DMS79 (cell line): ENCODE measurements at places on chromosomes 5 and 9.

GRCh38 chr5:6333182-6333905 is 45.0 kb downstream of the MED10 start:
- no peak for DNase-seq

GRCh38 chr9:135198586-135199285 is 111.3 kb downstream of the OLFM1 start:
- DNase-seq, result peak; percentile 99

DNA sequence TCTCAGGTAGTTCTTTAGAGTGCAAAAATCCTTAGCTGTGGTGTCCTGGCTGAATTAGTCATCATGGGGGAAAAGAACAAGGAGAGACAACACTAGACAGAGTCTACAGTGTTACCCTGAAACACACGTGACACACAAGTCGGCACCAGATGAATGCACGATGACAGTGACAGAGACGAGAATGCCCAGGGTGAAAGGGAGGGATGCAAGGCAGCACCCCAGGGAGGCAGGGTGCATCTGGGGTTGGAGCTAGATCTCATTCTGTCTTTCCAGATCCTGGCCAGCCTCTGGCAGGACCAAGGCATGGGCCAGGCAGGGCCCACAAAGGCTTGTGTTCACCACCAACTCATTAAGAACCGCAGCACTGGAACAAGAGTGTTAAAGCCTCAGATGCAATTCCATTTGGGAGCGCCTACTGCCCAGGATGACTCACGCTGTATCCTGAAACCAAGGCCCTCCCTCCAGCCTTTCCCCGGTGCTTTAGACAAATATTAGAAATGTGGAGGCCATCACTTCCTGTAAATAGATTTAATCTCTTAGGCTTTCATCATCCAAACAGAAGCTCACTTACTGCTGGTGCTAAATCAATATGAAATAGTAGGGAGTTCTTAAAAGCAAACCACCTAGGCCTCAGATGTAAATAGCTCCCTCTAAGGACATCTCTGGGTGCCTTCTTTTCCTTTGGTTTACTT is 56.1 kb downstream of the IRX2 start:
- DNase-seq, result no peak

DNA sequence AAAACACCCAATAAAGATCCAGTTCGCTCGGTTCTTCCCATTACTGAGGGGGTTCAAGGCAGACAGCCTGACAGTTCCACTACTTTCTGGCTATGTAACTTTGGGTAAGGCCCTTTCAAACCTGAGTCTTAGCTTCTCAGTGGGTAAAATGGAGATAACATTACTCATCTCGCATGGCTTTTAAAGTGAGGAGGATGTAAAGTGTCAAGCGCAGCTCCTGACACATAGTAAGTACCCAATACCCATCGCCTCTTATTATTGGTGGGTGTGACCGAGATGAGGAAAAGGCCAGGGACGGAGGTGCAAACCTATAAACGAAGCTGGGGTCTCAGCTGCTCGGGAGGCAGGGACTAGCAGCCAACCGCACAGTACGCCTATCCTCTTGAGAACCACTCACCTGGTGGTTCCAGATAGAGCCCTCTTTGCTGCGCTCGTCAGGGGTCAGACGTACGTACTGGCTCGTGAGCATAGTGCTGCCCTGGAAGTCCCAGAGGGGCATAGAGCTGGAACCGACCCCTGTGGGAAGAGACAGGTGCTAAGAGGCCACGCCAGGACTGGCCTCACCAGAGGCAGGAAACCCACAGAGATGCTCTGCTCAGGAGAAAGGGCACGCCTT is 584 bp downstream of the LMAN2 start:
- no peak for DNase-seq

GRCh38 chr9:133485531-133486260 is 6.8 kb upstream of the SLC2A6 start:
- no peak for DNase-seq

DNA sequence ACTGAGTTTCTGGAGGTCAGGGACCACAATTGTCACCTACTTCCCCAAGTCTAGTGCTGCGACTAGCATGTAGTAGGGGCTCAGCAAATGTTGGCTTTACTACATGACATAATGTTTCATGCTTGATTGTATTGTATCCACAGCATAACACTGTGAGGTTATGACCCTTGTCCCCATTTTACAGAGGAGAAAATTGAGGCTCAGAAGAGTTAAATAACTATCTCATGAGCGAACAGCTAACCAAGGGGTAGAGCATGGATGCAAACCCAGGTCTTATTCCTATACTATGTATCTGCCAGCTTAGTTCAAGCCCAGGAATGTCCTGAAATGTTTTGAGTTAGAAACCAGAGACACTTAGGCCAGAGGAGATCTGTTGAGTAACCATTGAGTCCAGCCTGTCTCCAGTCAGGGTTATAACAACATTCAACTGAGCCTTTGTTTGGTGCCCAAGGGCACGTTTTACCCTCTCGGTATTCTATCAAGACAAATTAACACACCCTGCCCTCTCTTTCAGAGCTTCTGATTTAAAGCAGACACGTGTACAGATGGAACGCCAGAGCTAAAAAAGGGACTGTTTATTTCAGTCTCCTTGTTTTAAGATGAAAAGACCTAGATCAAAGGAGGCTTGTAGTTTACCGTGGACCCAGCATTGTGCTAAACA is 16.5 kb downstream of the ANGPTL2 start:
- DNase-seq, result no peak

- no peak for DNase-seq
Observed at GRCh38 chr9:31210978-31211570, 1173.4 kb upstream of the ACO1 start.

DNA sequence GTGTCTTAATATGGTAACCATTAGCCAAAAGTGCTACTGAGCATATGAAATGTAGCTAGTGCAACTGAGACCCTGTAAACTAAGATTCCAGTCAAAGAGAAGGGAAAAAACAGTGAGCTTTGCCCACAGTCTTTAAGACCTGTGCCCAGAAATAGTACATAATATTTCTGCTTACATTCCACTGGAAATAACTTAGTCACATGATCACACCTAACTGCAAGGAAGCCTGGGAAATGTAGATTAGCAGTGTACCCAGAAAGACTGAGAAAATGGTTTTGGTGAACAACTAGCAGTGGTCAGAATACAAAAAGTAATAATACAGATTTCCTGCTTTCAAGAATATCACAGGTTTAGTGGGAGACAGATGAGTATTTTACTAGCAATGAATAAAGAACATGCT is 2.5 kb upstream of the CPLANE1 start:
- no peak for DNase-seq

- no peak for DNase-seq
Observed at GRCh38 chr5:155929112-155929511, 397.9 kb upstream of the SGCD start.

DNA sequence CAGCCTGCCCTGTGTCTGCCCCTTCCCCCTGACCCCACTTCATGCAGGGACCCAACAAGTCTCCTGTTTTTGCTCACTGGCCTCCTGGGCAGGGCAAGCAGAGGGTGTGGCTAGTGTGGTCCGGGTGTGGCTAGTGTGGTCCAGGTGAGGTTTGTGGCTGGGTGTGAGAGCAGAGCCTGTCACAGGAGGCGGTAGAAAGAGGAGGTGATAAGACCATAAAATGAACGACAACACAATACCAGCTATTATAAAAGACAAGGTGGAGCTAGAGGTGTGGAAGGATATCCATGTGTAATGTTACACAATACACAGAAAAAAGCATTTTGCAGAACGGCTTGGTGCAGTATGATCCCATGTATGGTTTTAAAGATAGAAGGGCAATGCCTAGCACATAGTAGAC is 23.3 kb downstream of the SPRY4 start:
- DNase-seq, result no peak

DNA sequence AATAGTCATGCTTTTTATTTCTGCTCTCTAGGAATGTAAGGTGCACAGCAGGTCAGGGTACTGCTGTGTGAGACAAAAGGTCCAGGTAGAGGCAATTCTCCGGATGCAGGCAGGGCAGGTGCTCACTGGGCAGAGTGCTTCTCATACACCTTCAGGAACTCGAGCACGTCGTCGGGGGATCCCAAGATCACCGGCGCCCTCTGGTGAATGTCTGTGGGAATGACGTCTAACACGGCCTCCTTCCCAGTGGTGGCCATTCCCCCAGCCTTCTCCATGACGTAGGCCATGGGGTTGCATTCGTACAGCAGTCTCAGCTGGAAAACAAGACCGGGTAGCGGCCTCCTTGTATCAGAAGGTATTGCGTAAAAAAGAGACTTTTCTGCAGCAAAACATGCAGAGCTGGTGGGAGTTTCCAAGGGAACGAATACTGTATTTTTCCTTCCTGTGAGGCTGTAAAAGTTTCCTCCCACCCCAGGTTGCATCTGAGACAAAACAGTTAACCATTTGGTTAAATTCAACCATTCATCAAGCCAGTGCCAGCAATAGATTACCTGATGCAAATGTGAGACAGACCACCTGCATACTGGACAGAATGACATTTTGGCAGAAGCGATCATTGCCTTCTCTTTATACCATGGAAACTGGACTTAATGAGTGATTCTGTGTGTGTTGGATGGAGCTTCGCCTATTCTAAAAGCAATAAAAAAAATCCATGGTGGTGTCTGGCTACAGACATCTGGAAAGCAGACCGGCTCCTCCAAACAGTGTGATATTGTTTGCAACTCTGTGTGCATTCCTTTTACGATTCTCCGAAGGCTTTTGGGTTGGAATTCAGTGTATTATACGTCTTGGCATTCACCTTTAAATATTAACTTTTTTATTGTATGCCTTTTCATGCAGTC is 9.9 kb upstream of the FBP2 start:
- DNase-seq, result peak; percentile 25

DNA sequence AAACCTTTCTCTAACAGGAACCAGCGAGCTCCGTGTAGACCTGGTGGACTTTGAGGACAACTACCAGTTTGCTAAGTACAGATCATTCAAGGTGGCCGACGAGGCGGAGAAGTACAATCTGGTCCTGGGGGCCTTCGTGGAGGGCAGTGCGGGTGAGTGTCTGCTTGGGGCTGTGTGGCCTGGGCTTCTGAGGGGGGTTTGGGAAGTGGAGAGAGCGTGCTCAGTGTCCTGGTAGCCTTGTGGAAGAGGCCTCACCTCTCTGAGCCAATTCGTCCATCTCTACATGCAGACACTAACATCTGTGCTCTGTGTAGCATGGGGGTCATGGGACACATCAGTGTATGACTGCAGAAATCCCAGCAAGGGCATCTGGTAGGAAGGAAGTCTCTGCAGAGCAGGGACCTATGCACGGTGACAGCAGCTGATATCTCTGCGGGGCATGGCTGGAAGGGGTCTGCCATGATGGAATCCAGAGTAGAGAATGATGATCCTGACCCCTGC is 5.9 kb downstream of the FCN2 start:
- no peak for DNase-seq

DNA sequence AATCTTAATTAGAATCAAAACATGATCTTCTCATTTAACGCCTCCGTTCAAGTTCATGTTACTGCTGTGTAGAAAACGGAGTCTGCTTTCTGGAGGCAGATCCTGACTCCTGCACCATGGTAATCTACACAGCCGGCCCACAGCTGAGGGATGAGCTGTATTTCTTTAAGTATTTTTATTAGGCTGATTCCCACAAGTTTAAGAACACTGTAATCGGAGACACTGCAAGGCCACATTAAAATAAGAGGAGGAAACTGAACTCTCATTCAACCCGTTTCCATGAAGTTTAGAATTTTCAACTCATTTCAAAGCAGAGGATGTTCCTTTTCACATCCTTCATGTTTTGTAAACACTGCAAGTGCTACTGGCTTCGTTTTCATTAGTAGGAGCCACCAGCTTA is 372.2 kb downstream of the NFIB start:
- no peak for DNase-seq
